HEK293T (cell line): ENCODE measurements at places on chromosomes 5 and 9.

- no peak for DNase-seq
Measured at GRCh38 chr9:28410411-28410810, 837.1 kb upstream of the C9orf72 start.

GRCh38 chr9:32503008-32503407 is 23.0 kb downstream of the RIGI start:
- DNase-seq = no peak

DNA sequence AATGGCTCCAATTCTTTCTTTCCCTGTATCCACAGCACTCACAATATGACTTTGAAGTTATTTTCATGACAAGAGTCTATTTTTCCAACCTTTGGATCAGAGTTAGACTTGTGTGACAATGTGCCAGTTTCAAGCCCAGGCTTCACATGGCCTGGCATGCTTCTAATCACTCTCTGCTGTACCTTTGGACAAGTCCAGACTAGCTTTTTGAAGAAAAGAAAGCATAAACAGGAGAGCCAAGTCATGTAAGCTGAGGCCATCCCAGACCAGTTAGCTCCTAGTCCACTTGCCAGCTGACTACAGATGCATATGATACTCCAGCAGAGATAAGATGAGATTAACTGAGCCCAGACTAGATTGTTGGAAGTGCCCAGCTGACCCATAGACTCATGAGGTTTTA is 513.6 kb upstream of the C9orf72 start:
- DNase-seq = no peak

DNA sequence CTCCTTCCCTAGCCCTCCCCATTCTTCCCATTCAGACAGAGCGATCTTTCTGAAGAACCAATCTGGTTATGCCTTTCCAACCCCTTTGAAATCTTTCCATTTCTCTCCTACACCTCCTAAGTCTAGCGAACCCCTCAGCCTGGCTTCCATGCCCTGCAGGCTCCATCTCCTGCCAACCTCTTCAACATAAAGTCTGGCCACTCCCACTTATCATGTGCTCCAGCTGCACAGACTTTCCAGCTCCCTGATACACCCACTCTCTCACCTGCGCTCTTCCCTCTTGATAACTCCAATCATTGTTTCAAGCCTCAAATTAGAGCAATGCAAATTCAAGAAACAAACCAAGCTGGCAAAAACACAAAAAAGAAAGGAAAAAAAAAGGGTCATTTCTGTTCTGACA is 3.8 kb upstream of the ORM1 start:
- DNase-seq = no peak

- no peak for DNase-seq
Measured at GRCh38 chr5:122420091-122420490, 108.1 kb downstream of the SNCAIP start.
